ENCODE measurements at places on chromosomes 4 and X. TPM values are rescaled to one million over a fixed set of nuclear protein-coding genes. Genes with fewer than 3 reads are reported as not detected.

GRCh38 chr4:124111922-124112321, 600.6 kb downstream of the ANKRD50 start:
- H3K27me3 ChIP-seq = no peaks in the 10 kb centered on the region
- no peaks in the 10 kb centered on the region for H3K36me3 ChIP-seq
- peaks cover 18% of the 10 kb centered on the region for H3K4me1 ChIP-seq
- H3K27ac ChIP-seq = peak overlapping the region; percentile 37
- H3K4me3 ChIP-seq = no peak overlapping the region
- DNase-seq = no peak

Gene FAM47A
- total RNA-seq = not detected

- no peak overlapping the region for H3K4me3 ChIP-seq
- no peak for DNase-seq
- no peak overlapping the region for H3K27ac ChIP-seq
- peaks cover 14% of the 10 kb centered on the region for H3K4me1 ChIP-seq
These were observed 41.0 kb downstream of the MAP7D3 start for GRCh38 chrX:136210243-136210642.

DNA sequence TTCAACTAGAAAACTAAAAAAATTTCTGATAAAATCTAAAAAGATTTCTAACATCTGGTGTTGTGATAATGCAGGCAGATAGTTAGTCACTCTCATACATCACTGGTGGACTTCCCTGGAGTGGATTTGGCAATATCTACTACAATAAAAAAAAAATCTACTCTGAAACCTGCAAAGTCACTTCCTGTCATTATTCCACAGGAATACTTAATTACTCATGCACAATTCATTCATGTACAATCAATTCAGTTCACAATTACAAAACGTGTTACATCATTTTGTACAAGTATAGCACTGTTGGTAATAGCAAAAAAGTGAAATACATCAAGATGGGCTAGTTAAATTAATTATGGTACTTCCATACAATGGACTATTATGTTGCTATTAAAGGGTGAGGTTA, 16.5 kb upstream of the RHOH start:
- H3K27me3 ChIP-seq = no peaks in the 10 kb centered on the region
- no peak for DNase-seq
- no peaks in the 10 kb centered on the region for H3K36me3 ChIP-seq
- no peak overlapping the region for H3K27ac ChIP-seq
- H3K4me1 ChIP-seq = peaks cover 4% of the 10 kb centered on the region

DNA sequence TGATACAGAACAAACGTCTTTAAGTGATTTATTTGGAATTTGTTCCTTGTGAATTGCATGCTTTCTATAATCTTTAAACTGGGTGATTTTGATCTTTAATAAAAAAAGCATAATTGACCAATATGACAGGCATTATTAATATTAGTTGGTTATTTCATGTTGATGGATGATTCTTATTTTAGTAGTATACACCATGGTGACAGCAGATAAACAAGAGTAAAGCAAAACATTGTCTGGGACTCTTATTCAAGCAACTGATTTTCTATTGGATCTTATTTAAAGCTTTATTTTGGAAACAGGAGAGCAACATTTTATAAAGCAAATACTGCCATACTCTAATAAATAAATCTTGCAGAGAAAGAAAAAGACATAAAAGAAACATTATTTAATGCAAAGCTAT, 591.4 kb upstream of the GNPDA2 start:
- no peak for DNase-seq
- peaks cover 7% of the 10 kb centered on the region for H3K4me1 ChIP-seq
- H3K36me3 ChIP-seq = no peaks in the 10 kb centered on the region
- no peak overlapping the region for H3K27ac ChIP-seq
- no peaks in the 10 kb centered on the region for H3K27me3 ChIP-seq
- no peak overlapping the region for H3K4me3 ChIP-seq

Gene MAMLD1
- 4.2 TPM for total RNA-seq

DNA sequence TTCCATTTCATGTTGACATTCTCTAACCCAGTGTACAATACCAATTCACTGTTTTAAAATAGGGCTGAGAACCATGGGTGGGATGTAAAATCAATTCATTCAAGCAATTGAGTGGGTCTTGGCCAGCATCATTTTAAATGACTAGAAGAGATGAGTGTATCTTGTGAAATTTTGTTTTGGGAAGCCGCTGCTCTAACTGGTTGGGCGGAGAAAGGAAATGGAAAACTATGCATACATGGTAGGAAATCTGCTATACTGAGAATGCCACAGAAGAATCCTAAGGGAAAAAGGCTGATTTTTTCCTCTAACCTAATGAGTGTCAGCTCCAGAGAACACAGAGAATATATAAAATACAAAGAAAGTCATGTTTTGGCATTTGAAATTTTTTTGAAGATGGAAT, 54.8 kb upstream of the DCLK2 start:
- H3K27me3 ChIP-seq = no peaks in the 10 kb centered on the region
- H3K27ac ChIP-seq = no peak overlapping the region

DNA sequence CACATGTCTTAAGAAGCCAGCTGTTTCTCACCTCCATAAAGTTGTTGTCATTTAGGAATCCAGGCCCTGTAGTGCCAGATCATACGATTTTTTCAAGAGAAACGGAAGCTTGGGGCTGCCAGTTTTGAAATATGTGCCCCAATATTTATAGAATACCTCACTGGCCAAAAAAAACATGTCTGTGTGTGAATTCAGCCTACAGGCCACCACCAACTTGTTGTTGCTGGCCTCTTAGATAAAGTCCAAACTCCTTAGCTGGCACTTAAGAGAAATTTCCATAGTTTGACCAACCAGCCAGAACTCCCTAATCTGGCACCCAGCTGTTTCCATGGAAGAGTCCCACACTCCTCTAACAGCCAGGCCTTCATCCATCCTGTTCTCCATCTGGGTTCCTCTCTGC, 74.1 kb downstream of the WDR19 start:
- no peaks in the 10 kb centered on the region for H3K27me3 ChIP-seq
- H3K27ac ChIP-seq = no peak overlapping the region
- no peaks in the 10 kb centered on the region for H3K4me1 ChIP-seq
- DNase-seq = no peak

- H3K4me3 ChIP-seq = no peak overlapping the region
- H3K27ac ChIP-seq = no peak overlapping the region
- H3K36me3 ChIP-seq = no peaks in the 10 kb centered on the region
- no peak for DNase-seq
- H3K27me3 ChIP-seq = no peaks in the 10 kb centered on the region
These were observed 23.8 kb upstream of the PLK4 start for GRCh38 chr4:127856813-127857447.

Gene BTK
- total RNA-seq = 2.2 TPM

Gene ADH1C
- total RNA-seq = 2.2 TPM

DNA sequence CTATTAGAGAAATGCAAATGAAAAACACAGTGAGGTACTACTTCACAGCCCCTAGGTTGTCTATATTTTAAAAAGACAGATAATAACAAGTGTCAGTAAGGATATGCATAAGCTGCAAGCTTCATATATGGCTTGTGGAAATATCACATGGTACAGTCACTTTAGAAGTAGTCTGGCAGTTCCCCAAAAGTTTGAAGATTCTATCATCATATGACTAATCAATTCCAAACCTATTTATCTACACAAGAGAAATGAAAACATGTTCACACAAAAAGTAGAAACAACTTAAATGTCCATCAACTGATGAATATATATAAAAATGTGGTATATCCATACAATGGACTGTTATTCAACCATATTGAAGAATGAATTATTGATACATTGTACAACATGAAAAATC, 185.8 kb upstream of the STK26 start:
- H3K4me3 ChIP-seq = no peak overlapping the region
- H3K4me1 ChIP-seq = no peaks in the 10 kb centered on the region
- H3K27ac ChIP-seq = no peak overlapping the region
- H3K36me3 ChIP-seq = no peaks in the 10 kb centered on the region

- no peak overlapping the region for H3K4me3 ChIP-seq
- DNase-seq = no peak
- no peaks in the 10 kb centered on the region for H3K4me1 ChIP-seq
- no peaks in the 10 kb centered on the region for H3K27me3 ChIP-seq
These were observed 306.7 kb upstream of the MAOA start for GRCh38 chrX:43349363-43349762.

- H3K27me3 ChIP-seq = no peaks in the 10 kb centered on the region
- peaks cover 20% of the 10 kb centered on the region for H3K4me1 ChIP-seq
- no peak for DNase-seq
- H3K4me3 ChIP-seq = no peak overlapping the region
- H3K36me3 ChIP-seq = no peaks in the 10 kb centered on the region
These were observed 208.5 kb upstream of the FAT1 start for GRCh38 chr4:186932196-186932595.

GRCh38 chr4:123421937-123422781, 25.6 kb downstream of the SPRY1 start:
- H3K4me3 ChIP-seq = peak overlapping the region; percentile 25
- H3K36me3 ChIP-seq = no peaks in the 10 kb centered on the region
- no peak for DNase-seq
- H3K4me1 ChIP-seq = peaks cover 16% of the 10 kb centered on the region

DNA sequence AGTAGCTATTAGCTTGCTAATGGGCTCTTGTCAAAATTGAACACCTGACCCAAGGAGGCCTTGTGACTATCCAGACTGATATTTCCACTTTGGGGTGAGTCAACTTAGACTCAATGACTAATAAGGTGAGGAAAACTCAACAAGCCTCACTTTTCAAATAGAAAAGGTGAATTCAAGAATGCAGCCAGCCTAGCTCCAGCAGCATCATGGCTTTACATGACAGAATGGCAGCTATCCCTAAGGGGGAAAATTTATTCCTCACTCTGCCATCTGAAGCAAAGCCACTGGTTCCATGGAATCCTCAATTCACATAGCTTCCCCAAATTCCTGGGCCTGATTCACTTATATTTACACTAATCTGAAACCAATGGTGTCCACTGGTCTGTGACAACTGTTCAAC, 29.1 kb upstream of the RAB9B start:
- no peaks in the 10 kb centered on the region for H3K4me1 ChIP-seq
- H3K27me3 ChIP-seq = no peaks in the 10 kb centered on the region
- no peak overlapping the region for H3K4me3 ChIP-seq
- no peak for DNase-seq

GRCh38 chr4:119493419-119493818, 135.2 kb downstream of the PDE5A start:
- DNase-seq = no peak
- no peak overlapping the region for H3K4me3 ChIP-seq
- no peaks in the 10 kb centered on the region for H3K4me1 ChIP-seq
- H3K27me3 ChIP-seq = no peaks in the 10 kb centered on the region

DNA sequence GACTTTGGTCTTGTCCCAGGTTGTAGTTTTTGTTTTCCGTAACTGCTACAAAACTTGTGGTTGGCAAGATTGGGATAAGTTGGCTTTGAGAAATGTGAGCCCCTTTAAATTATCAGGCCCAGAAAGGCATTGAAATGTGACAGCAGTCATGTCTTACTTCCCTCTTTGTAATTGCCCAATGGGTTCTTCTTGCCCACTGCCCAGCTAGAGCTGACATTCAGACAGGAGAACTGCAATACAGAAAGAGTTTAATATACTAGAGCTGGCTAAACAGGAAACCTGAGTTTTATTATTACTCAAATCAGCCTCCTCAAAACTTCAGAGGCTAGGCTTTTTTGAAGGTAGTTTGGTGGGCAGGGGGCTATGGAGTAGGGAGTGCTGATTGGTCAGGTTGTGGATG, 288.3 kb downstream of the ZNF674 start:
- no peaks in the 10 kb centered on the region for H3K27me3 ChIP-seq
- no peak for DNase-seq
- H3K36me3 ChIP-seq = no peaks in the 10 kb centered on the region
- H3K4me3 ChIP-seq = no peak overlapping the region

DNA sequence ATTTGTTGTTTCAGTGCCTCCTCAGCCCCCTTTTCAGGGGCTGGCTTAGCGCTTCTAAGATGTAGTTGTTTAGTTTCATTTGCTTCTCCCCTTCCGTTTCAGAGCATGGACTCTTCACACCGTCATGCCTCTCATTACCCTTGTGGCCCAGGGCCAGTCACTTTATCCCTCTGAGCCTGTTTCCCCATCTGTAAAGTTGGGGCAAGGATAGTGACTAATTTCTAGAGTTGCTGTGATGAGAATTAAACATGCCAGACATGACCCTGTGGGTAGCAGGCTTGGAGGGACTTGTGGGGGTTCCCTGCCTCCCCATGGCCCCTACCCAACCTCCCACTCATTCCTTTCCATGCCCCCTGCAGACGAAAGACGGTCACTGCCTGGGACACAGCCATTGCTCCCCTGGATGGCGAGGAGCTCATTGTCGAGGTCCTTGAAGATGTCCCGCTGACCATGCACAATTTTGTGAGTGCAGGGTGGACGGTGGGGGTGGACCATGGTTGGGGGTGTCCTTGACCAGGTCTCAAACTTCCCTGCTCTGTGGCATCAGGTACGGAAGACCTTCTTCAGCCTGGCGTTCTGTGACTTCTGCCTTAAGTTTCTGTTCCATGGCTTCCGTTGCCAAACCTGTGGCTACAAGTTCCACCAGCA, 3.6 kb downstream of the ARAF start:
- H3K27me3 ChIP-seq = no peaks in the 10 kb centered on the region
- peaks cover 62% of the 10 kb centered on the region for H3K36me3 ChIP-seq
- DNase-seq = no peak
- no peak overlapping the region for H3K4me3 ChIP-seq
- no peak overlapping the region for H3K27ac ChIP-seq
- peaks cover 30% of the 10 kb centered on the region for H3K4me1 ChIP-seq

- H3K27me3 ChIP-seq = no peaks in the 10 kb centered on the region
- H3K4me1 ChIP-seq = no peaks in the 10 kb centered on the region
- H3K36me3 ChIP-seq = no peaks in the 10 kb centered on the region
- H3K4me3 ChIP-seq = no peak overlapping the region
These were observed 41.6 kb upstream of the TAB3 start for GRCh38 chrX:30930679-30931078.

GRCh38 chrX:150028692-150029091, 90.4 kb upstream of the EOLA2 start:
- H3K4me1 ChIP-seq = no peaks in the 10 kb centered on the region
- DNase-seq = no peak
- no peaks in the 10 kb centered on the region for H3K36me3 ChIP-seq
- no peak overlapping the region for H3K4me3 ChIP-seq
